ENCODE measurements at places on chromosomes 3 and 15.
A peak's percentile ranks its signal among the peaks of the same experiment; 100 is the strongest.

DNA sequence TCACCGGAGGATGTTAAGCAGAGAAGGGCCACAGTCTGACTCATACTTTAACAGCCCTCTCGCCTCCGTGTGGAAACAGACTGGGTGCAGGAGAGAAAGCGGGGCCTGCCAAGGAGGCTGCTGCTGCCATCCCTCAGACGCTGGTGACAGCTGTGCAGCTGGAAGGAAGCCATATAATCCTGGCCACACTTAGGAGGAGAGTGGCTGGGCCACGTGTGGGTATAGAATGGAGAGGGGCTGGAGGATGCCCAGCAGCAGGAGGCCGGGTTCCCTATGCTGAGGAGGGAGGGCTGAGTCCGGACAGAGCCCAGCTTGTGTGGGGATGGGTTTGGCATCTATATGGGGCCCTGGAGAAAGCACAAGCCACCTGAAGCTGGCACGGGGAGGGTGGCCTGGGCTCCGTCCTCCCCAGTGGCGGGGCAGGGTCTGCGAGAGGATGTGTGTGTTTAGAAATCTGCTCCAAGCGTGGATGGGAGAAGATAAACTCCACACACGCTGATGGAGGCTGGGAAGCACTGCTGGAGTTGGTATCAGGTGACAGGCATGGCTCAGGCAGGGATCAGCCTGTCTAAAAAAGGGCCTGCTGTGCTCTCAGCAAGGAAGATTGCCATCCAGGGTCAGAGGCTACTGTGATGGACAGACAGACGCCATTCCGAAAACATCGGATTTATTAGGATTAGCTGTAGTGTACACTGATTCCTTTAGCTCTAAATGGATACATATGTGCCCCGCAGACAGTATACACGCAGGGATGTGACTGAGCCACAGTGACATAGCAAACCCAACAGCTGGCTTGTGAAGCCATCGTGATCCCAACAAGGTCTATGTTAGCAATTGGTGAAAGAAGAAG lies 15.9 kb downstream of the ABTB1 start:
- no peak for DNase-seq

GRCh38 chr3:8663177-8664061 lies 18.8 kb upstream of the SSUH2 start:
- no peak for DNase-seq

DNA sequence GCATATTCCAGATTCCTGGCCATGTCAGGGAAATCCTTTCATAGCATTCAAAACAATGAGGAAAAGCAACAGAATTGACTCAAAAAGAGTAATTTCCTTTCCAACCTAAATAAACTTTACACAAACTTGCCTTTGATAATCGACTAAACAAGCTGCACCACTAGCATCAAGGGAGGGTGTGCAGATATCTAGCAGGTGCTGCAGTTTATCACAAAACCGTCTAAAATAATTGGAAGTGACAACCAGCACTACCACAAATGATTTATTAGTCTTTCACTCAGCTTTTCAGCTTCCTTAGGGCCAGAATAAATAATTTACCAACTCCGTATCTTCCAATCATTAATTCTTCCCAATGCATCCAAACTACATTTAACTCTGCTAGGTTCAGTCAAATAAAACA lies 71.7 kb downstream of the TBC1D5 start:
- no peak for DNase-seq

DNA sequence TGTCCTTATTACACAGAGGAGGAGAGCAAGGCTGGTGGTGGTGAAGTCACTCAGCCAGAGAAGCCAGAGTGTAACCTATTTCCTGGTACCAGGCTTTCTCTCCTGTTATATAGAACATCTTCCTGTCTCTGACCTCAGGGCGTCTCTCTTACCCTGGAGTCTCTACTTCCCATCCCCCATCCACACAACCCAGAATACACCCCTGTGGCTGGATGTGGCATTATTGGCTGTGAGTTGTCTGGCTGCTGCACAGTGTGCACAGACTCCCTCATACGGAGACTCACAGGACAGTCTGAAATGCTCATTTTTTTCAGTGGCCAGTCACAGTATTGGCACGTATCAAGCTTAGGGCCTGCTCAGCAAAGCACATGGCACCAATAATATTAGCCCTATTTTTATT lies 8.6 kb downstream of the PODXL2 start:
- DNase-seq, result peak; percentile 76

- no peak for DNase-seq
Observed at GRCh38 chr3:2921452-2921851, 188.7 kb downstream of the IL5RA start.

GRCh38 chr3:37243820-37244748 lies 69.7 kb upstream of the LRRFIP2 start:
- DNase-seq, result peak; percentile 78

- DNase-seq, result no peak
Observed at GRCh38 chr15:54681584-54681983, 515.2 kb downstream of the RSL24D1 start.

- DNase-seq, result no peak
Observed at GRCh38 chr3:189586941-189587663, 44.1 kb upstream of the TP63 start.

DNA sequence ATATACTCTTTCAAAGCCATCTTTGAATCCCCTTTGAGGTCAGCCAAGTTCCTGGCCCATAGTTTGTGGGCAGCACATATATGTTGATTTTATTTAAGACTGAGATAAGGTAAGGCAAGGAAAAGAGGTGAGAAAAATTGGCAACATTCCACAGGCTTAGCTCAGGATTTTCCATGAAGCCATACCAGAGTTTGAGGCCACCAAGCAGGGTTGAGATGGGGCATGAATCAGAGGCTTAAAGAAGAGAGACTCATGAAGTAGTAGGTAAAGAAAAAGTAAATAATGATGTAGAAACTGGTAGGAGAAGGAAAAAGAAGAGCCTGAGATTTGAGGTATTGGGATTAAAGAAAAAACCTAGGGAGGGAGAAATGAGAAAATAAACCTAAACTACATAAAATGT lies 89.2 kb downstream of the MYO5A start:
- DNase-seq, result no peak

GRCh38 chr3:102200560-102200959 lies 234.3 kb upstream of the ZPLD1 start:
- no peak for DNase-seq

GRCh38 chr15:68265081-68265480 lies 12.5 kb upstream of the FEM1B start:
- no peak for DNase-seq

GRCh38 chr3:41900265-41900664 lies 61.6 kb downstream of the ULK4 start:
- DNase-seq, result no peak

GRCh38 chr3:169539856-169540255 lies 123.7 kb downstream of the MECOM start:
- DNase-seq, result no peak

- no peak for DNase-seq
Observed at GRCh38 chr3:157948605-157949383, 157.4 kb downstream of the SHOX2 start.

GRCh38 chr3:123623346-123623880 lies 38.6 kb upstream of the HACD2 start:
- no peak for DNase-seq

DNA sequence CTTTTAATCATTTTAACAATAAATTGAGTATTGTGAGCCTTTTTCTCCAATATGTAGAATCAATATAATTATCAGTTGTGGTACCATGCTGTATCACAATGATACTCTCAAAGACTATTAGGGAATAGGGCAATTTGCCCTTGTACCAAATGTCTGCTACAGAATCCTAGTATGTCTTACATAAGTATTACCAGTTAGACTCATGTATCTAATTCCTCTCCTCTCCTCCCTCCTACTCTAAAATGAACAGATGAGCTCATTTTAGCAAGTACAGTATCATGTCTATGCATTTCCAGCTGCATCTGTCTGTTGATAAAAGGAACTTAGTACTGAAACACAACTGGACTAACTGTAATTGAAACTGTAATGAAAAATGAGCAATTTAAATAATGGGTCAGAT lies 124.3 kb upstream of the ATP11B start:
- DNase-seq, result no peak

GRCh38 chr3:132079147-132079546 lies 44.3 kb upstream of the CPNE4 start:
- no peak for DNase-seq

DNA sequence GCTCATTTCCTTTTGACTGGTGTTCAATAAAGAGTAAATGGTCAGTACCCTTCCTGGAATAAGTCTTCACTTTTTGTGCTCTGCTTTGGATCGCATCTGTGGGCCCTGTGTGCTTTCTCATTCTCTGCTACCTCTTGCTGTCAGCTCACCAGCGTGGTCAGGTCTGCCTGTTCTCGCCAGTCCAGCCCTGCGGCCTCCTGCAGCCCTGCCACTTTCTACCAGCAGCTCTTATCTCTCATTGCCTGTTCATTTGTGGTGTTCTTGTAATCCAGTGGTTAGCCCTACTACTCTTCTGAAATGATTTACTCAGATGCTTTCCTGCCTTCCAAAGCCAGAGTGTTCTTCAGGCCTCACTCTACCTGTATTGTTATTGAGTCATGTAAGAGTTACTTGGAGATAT lies 54.8 kb downstream of the CHCHD6 start:
- peak; percentile 28 for DNase-seq

GRCh38 chr15:44676676-44677075 lies 13.2 kb upstream of the SPG11 start:
- peak; percentile 77 for DNase-seq

GRCh38 chr3:30181581-30181980 lies 424.8 kb upstream of the TGFBR2 start:
- no peak for DNase-seq

GRCh38 chr3:97389936-97390335 lies 374.6 kb upstream of the ARL6 start:
- DNase-seq, result no peak

DNA sequence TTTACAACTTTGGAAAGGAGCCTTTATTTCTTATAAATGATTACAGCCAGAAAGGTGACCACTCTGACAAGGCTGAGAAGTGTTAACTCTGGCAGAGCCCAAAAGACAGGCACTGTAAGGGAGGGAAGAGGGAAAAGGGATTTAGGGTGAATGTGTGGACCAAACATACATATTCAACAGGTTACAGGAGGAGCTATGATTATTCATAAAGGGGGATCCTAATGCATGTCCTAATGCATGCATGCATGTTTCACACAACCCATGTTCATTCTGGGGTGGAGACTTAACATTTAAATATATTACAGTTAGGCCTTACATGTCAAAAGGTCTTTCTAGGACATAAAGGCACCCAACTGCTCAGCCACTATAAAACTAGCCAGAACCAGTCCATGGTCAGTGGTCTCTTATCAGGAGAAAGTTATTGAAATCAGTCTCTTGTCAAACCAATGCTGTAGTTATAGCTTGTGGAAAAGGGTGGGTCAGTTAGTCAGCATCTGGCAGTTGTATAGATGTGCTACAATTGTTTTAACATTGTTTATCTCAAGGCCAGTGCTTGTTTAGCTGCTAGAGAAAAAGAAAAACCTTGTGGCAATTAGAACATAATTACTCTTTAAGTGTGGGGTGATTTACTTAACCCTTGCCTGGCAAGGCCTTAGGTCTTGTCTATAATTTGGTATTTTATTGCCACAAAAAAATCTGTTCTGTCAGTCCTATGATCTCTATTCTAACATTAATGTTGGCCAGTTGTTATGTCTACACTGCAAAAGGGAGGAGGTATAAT lies 77.5 kb downstream of the RAD18 start:
- DNase-seq, result no peak

DNA sequence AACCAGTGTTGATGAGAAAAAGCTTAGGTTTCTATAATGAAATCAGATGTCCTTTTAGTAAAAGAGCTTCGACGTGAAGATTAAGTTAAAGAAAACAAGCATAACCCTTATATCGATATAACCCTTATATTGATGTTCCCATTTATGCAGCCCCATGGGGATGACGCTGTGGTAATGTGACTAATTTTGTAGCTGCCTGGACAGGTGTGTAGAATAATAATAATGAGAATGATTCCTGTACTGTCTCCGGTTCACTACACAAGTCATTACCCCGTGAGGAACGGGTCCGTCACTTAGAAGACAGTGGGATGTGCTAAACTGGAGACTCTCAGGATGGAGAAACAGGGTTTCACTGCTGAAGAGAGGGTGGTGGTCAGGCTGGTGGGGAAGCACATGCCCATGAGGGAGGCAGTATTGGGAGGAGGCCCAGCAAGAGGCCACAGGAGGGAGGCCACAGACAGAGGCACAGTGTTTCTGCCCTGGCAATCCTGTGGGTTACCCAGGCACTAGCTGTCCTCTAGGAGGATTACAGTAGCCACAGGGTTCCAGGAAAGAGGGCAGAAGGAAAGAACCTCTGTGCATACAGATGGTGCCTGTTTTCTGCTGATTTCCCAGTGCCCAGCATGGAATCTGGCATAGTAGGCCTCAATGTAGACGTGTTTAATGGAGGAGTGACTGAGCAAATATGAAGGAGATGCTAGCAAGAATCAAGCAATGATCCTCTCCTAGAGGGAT lies 191.1 kb upstream of the TSC22D2 start:
- no peak for DNase-seq

DNA sequence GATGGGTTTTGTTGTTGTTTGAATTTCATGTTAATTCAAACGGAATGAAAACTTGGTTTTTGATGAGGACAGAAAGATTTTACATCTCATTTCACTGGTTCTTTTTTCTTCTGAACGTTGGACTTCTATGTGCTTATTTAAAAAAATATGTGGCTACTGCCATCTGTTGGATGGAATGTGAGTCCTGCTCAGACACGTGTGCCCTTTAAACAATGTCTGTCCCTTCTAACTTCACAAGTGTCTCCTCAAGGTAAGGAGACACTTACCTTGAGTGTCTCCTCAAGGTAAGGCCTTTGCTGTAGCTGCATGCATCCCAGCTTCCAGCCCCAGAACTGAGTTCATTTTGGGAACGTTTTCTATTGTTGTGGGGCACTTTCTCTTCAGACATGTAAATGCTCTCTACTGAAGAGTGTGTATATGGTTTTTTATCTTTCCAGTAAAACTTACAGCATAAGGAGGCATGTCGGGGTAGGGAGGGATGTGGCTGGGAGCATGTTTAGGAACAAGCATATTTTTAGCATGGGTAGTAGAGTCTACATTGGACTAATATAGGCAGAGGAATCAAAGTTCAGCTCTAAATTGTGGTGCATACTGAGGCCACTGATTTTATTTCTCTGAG lies 63.1 kb upstream of the UBE3A start:
- DNase-seq, result no peak

DNA sequence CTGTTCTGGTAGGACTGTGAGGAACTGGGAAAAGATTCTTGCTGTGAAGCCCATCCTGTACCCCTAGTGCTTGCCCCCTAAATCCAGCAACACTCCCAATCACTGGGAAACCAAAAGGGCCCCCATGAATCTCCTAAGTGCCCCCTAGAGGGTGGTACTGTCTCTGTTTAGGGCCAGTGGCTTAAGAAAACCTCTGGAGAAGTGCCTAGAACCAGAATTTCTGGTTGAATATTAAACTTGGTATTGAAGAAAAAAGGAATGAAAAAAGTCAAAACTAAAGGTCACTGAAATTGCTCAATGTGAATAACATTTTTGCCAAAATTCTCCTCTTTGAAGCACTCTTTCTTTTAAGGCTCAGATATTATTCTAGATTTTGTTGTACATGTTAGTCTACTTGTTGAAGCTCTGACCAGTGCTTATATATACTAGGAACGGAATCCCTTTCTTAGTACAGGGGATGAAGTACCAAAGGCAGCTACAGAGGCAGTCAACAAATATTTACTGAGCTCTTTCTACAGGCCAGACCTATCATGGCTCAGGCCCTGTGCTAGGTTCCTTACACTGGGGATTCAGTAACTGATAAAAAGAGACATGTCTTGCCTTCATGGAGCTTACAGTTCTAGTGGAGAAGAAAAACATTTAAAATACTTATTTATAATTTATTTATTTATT lies 138.8 kb downstream of the MYLK start:
- DNase-seq, result no peak

- DNase-seq, result no peak
Observed at GRCh38 chr15:88693191-88693590, 54.4 kb downstream of the ISG20 start.

GRCh38 chr15:83458381-83458780 lies 11.2 kb downstream of the SH3GL3 start:
- no peak for DNase-seq
